ENCODE measurements at places on chromosomes 11 and 22. TPM values are rescaled to one million over a fixed set of nuclear protein-coding genes. Genes with fewer than 3 reads are reported as not detected.
A peak's percentile ranks its signal among the peaks of the same experiment; 100 is the strongest.

CCDC87 gene
- total RNA-seq: 0.27 TPM

- no peaks in the 10 kb centered on the region for H3K36me3 ChIP-seq
- no peak overlapping the region for H3K27ac ChIP-seq
- H3K4me1 ChIP-seq: no peaks in the 10 kb centered on the region
- peaks cover under 1% of the 10 kb centered on the region for H3K27me3 ChIP-seq
- no peak for DNase-seq
Measured at GRCh38 chr11:81492923-81493445, 1240.7 kb downstream of the FAM181B start.

DNA sequence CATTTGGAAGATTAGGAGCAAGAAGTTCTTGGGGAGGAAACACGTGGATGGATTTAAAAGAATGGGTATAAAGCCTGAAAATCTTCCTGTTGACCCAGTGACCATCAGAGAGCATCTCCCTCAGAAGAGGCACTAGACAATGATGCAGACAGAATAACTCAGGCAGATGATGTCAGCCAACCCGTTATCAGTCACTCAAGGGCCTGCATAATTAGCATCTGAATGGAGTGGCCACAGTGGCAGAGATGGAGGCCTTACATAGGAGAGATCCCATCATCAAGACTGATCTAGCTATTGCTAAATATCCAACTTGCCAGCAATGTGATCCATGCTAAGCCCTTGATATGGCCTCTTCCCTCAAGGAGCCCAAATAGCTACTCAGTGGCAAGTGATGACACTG, 70.7 kb upstream of the CD82 start:
- H3K4me1 ChIP-seq: no peaks in the 10 kb centered on the region
- H3K36me3 ChIP-seq: no peaks in the 10 kb centered on the region
- H3K27me3 ChIP-seq: peaks cover 2% of the 10 kb centered on the region
- H3K4me3 ChIP-seq: no peak overlapping the region
- H3K27ac ChIP-seq: no peak overlapping the region
- no peak for DNase-seq

GRCh38 chr11:126485986-126486635, 130.6 kb downstream of the ST3GAL4 start:
- DNase-seq: no peak
- no peak overlapping the region for H3K4me3 ChIP-seq
- no peak overlapping the region for H3K27ac ChIP-seq

GRCh38 chr11:78039919-78040671, 17.0 kb upstream of the KCTD14 start:
- H3K27ac ChIP-seq: peak overlapping the region; percentile 93
- no peaks in the 10 kb centered on the region for H3K27me3 ChIP-seq
- H3K4me3 ChIP-seq: peak overlapping the region; percentile 39
- peaks cover 17% of the 10 kb centered on the region for H3K4me1 ChIP-seq

DNA sequence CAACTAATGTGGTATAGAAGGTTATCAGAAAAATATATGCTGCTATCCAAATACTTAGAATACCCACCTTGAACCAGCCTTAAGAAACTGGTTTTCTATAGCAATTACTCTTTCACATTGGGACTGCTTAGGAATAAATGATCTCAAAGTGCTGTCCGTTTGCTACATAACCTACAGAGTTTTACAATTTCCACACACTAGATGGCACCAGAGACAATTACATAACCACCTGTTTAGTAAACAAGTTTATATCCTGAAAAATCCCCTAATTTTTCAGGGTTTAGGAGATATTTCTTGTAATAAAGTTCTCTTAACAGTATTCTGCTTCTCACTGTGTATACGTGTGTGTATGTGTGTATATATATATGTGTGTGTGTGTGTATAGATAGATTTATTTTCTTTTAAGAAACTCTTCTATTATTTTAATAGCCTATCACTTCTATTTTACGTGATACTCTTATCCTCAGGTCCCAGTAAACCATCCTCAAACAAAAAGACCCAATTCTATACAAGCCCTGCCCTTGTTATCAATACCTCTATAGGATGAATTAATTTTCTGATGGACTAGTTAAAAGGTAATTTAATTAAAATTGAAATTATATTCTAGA, 6.7 kb upstream of the OR5I1 start:
- H3K4me3 ChIP-seq: no peak overlapping the region
- no peaks in the 10 kb centered on the region for H3K4me1 ChIP-seq
- no peak for DNase-seq
- no peaks in the 10 kb centered on the region for H3K36me3 ChIP-seq

- H3K27ac ChIP-seq: no peak overlapping the region
- DNase-seq: no peak
- no peak overlapping the region for H3K4me3 ChIP-seq
- H3K4me1 ChIP-seq: no peaks in the 10 kb centered on the region
- H3K36me3 ChIP-seq: no peaks in the 10 kb centered on the region
Measured at GRCh38 chr22:50713008-50713385, 25.0 kb upstream of the ACR start.

- no peak for DNase-seq
- H3K27me3 ChIP-seq: peaks cover 6% of the 10 kb centered on the region
- no peaks in the 10 kb centered on the region for H3K4me1 ChIP-seq
- no peaks in the 10 kb centered on the region for H3K36me3 ChIP-seq
- no peak overlapping the region for H3K4me3 ChIP-seq
Measured at GRCh38 chr22:32544953-32545558, 70.4 kb downstream of the FBXO7 start.

DNA sequence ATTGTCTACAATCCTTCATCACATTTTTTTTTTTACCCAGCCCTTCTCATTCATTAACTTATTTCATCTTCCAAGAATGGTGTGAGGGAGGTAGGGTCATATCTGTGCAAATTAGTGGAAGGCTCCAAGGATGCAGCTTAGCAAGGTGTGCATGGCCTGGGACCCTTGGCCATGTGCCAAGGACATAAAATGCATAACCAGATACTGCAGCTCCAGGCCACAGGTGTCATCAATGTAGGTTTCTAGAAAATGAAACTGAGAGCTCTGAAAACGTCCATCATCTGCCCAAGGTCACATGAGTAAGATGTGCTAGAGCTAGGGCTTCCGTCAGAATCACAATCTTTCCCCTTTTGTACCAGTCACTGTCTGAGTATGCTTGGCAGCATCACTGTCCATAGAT, 29.8 kb downstream of the ANKK1 start:
- H3K4me3 ChIP-seq: no peak overlapping the region
- H3K27me3 ChIP-seq: peaks cover 1% of the 10 kb centered on the region
- no peaks in the 10 kb centered on the region for H3K4me1 ChIP-seq
- no peak overlapping the region for H3K27ac ChIP-seq
- no peak for DNase-seq
- no peaks in the 10 kb centered on the region for H3K36me3 ChIP-seq

KCNJ1 gene
- not detected for total RNA-seq

GRCh38 chr11:114163229-114163631, 103.7 kb downstream of the ZBTB16 start:
- H3K36me3 ChIP-seq: no peaks in the 10 kb centered on the region
- peaks cover 80% of the 10 kb centered on the region for H3K4me1 ChIP-seq
- H3K27ac ChIP-seq: no peak overlapping the region
- H3K4me3 ChIP-seq: no peak overlapping the region

DNA sequence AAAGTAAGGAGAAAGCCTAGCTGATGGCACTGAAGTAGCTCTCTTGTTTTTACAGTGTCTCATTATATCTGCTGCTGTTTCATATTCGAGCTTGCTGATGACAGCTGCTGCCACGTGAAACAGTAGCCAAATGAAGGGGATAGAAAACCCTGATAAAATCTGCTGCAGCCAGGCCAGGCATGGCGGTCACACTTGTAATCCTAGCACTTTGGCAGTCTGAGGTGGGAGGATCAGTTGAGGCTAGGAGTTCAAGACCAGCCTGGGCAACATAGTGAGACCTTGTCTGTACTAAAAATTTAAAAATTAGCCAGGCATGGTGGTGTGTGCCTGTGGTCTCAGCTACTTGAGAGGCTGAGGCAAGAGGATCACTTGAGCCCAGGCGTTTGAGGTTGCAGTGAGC, 13.4 kb downstream of the IFT46 start:
- H3K27me3 ChIP-seq: no peaks in the 10 kb centered on the region
- no peaks in the 10 kb centered on the region for H3K4me1 ChIP-seq
- H3K36me3 ChIP-seq: peaks cover 16% of the 10 kb centered on the region

DDTL gene
- not detected for total RNA-seq

- peaks cover 4% of the 10 kb centered on the region for H3K27me3 ChIP-seq
- no peak overlapping the region for H3K4me3 ChIP-seq
- peaks cover 7% of the 10 kb centered on the region for H3K4me1 ChIP-seq
- H3K27ac ChIP-seq: no peak overlapping the region
- DNase-seq: no peak
- H3K36me3 ChIP-seq: no peaks in the 10 kb centered on the region
Measured at GRCh38 chr11:61480994-61481335, 27.6 kb upstream of the LRRC10B start.

GRCh38 chr11:27194976-27195375, 154.4 kb downstream of the BBOX1 start:
- no peak for DNase-seq
- no peak overlapping the region for H3K27ac ChIP-seq

DNA sequence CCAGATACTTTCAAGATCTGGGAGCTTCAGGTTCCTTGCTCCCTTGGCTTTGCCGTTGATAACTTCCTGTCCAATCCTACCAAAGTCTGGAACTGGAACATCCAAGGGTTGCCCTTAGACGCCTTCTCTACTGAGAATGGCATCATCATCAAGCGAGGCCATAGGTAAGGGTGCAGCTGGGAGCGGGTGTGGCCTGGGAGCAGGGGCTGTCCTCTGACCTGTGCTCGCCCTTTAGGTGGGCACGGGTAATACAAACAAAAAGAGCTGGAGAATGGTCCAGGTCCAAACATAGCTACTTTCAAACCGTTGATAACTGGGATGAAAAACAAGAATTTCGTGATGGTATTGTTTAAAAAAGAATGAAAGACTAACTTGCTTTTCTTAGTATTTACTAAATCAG, 25.0 kb downstream of the CASP12 start:
- peaks cover 30% of the 10 kb centered on the region for H3K4me1 ChIP-seq
- H3K27me3 ChIP-seq: no peaks in the 10 kb centered on the region
- H3K4me3 ChIP-seq: no peak overlapping the region
- no peaks in the 10 kb centered on the region for H3K36me3 ChIP-seq

DNA sequence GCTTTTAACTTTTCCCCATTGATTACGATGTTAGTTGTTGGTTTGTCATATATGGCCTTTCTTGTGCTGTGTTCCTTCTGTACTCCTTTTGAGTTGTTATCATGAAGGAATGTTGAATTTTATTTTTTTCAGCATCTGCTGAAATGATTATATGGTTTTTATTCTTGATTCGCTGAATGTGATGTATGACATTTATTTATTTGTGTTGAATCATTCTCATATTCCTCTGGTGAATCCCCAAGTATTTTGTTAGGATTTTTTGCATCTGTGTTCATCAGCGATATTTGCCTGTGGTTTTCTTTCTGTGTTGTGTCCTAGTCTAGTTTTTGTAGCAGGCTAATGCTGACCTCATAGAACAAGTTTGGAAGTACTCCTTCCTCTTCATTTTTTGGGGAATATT, 78.2 kb downstream of the GGT1 start:
- H3K36me3 ChIP-seq: no peaks in the 10 kb centered on the region
- no peak for DNase-seq
- H3K4me1 ChIP-seq: no peaks in the 10 kb centered on the region
- H3K4me3 ChIP-seq: no peak overlapping the region
- peaks cover 12% of the 10 kb centered on the region for H3K27me3 ChIP-seq

DNA sequence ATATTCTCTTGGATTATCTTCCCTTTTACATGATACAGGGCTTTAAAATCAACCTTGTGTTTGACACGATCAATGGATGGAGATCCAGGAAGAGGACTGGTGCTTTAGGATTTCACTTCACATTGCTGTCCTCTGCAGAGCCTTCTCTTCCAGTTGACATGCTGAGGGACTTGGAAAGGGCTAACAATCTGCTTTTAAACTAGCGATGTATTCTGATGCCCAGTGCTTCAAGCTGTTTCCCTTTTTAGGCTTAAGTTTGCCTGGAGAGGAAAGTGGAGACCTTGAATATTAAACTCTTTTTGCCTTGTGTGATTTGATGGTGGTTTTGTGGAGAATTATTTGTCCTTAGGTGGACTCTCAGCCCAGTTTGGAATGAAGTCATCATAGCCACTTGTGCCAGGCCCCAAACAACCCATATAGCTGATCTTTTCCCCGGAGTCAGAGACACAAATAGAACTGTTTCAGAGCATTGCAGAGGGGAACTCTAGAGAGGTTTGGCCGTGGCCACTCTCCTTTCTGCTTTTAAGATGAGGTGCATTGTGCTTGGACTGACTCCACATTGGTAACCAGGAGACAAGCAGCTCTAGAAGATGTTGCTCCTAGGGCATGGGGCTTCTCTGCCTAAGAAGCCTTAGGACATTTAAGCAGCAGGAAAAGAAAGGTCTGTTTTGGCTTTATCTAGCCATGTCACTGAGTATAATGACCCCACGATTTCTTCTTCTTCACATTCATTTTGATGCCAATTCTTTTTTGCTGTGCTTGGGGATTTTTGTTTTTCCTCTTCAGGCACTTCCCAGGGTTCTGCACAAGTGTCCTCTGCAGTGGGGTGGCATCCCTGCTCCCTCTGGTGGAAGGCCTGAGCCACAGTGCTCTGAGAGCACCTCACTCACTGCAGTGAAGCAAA, 152.8 kb downstream of the NCAM1 start:
- DNase-seq: peak; percentile 8
- no peak overlapping the region for H3K4me3 ChIP-seq
- no peak overlapping the region for H3K27ac ChIP-seq
- H3K4me1 ChIP-seq: no peaks in the 10 kb centered on the region
- no peaks in the 10 kb centered on the region for H3K36me3 ChIP-seq
- peaks cover 3% of the 10 kb centered on the region for H3K27me3 ChIP-seq

GRCh38 chr11:116534270-116534975, 238.4 kb downstream of the BUD13 start:
- peaks cover 13% of the 10 kb centered on the region for H3K27me3 ChIP-seq
- H3K4me3 ChIP-seq: no peak overlapping the region
- H3K27ac ChIP-seq: no peak overlapping the region

GRCh38 chr22:49958931-49959781, 1.4 kb upstream of the PIM3 start:
- DNase-seq: no peak
- peaks cover 17% of the 10 kb centered on the region for H3K4me1 ChIP-seq
- peak overlapping the region; percentile 94 for H3K27ac ChIP-seq
- peak overlapping the region; percentile 84 for H3K4me3 ChIP-seq

DNA sequence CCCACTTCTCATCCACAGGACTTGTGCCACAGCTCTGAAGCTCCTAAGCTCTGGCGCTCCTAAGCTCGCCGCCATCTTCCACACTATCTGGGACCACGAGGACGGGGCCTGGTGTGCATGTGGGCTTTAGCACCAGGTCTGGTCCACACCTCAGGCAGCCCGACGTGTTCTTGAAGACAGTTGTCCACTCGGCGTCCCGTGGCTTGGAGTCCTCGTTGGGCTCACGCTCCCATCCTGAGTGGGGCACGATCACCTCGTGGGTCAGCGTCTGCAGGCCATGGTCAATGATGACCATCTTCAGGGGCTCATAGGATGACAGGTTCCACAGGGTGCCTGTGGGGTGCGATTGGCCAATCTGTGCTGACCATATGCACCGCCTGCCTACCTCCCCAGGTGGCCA, 37.1 kb upstream of the TXNRD2 start:
- H3K27ac ChIP-seq: no peak overlapping the region
- no peak overlapping the region for H3K4me3 ChIP-seq

- H3K27me3 ChIP-seq: peaks cover 9% of the 10 kb centered on the region
- no peak overlapping the region for H3K27ac ChIP-seq
- no peak for DNase-seq
- no peak overlapping the region for H3K4me3 ChIP-seq
- no peaks in the 10 kb centered on the region for H3K36me3 ChIP-seq
Measured at GRCh38 chr11:63244862-63245261, 1.5 kb upstream of the SLC22A25 start.
